ENCODE measurements at places on chromosomes 1 and 21.

DNA sequence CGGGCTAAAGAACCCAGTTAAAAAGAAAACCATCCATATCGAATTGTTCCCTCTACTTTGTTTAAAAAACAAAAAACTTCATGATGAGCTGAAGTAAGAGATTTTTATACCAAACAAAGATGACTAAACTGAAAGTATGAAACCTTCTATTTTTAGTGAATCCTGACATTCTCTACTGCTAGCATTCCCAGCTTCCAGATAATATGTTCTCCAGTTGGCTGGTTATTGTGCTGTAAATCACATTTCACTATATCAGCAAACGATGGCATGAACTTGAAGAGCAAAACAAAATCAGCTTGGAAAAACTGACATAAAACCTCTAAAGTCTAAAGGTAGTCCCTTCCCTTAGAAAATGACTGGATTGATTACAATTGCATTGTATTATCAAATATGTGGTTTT lies 68.1 kb upstream of the APP start:
- no peak for DNase-seq

DNA sequence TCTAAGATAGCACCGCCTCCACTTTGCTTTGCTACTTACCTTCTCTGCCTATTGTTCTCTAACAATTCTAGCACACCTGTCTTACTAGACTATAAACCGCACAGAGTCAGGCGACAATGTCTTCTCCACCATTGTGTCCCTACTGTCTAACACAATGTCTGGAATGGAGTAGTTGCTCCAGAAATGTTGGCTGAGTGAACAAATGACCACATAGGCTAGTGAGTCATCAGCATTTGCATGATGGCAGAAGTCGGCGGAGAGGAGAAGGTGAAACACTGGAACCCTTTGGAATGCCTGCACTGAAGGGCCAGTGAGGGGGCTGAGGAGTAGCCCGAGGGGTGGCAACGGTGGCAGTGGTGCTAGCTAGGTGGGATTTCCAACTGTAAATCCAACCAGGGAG lies 14.0 kb upstream of the PABPC4 start:
- no peak for DNase-seq

- DNase-seq: no peak
Measured at GRCh38 chr1:171290621-171291020, 23.4 kb upstream of the FMO4 start.

- DNase-seq: no peak
Measured at GRCh38 chr1:112169517-112169916, 180.0 kb upstream of the KCND3 start.

DNA sequence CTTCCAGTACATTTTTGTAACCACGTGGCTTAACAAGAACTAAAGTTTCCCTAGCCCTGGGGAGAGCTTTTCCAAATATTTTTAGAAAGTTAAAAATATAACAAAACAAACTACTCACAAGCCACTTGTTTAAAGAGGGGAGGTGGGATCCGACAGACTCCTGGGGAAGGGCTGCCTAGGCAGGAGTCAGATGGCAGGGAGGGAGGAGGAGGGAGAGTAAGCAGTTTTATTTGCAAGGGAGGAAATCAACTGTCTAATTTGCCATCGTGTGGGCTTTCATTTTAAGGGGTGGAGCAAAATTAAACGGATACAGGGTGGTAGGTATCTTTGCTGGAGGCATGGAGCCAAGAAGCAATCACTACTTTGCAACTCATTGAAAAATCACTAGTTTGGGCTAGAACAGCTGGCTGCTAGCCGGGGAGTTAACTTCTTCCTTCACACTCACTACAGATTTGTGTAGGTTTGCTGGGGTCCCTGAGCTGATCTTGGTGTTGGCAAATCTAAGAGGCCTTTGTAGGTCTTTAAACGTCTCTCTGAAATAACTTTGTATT lies 8.8 kb downstream of the BARHL2 start:
- DNase-seq: no peak

- no peak for DNase-seq
Measured at GRCh38 chr1:243343970-243344937, 88.4 kb downstream of the SDCCAG8 start.

GRCh38 chr1:24702511-24703293 lies 42.5 kb upstream of the CLIC4 start:
- no peak for DNase-seq

- DNase-seq: no peak
Measured at GRCh38 chr1:42765269-42765668, 1.6 kb downstream of the P3H1 start.

DNA sequence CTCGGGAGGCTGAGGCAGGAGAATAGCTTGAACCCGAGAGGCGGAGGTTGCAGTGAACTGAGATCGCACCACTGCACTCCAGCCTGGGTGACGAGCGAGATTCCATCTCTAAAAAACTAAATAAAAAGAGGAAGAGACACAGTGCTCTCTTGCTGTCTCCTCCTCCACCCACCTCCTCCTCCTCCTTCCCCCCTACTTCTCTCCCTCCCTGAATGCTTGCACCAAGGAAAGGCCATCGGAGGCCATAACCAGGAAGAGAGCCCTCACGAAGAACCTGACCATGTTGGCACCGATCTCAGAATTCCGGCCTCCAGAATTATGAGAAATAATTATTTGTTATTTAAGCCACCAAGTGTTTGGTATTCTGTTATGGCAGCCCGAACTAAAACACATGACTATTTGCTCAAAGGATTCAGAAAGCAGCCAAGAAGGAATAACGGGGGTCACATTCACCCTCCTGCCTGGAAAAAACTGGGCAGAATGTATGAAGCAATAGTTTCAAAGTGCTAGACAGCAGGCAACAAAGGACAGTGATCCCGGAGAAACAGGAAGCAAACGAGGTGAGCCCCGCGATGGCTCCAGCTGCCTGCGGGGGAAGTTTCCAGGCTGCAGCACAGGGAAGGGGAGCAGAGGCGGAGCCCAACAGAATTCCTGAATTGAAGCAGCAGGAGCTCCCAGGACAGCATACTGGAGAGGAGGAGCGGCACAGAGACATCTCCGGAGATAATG lies 35.8 kb downstream of the LDLRAD1 start:
- DNase-seq: no peak

DNA sequence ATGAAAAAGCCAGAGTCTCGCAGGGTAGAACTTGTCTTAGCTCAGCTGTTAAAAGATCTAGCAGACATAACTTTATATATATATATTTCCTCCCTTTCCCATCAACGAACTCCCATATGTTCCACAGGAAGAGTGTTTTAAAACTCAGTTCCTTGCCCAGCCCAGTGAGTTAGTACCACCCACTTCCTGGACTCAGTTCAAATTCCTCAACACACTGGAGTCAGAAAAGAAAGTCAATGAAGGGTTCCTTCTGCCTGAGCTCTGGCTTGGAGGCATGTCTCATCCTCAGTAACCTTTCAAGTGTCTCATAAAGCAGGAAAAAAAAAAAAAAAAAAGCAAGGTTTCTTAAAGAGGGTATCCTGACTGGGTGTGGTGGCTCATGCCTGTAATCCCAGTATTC lies 15.6 kb downstream of the TPM3 start:
- no peak for DNase-seq

GRCh38 chr1:60867782-60868181 lies 214.6 kb upstream of the NFIA start:
- DNase-seq: no peak

DNA sequence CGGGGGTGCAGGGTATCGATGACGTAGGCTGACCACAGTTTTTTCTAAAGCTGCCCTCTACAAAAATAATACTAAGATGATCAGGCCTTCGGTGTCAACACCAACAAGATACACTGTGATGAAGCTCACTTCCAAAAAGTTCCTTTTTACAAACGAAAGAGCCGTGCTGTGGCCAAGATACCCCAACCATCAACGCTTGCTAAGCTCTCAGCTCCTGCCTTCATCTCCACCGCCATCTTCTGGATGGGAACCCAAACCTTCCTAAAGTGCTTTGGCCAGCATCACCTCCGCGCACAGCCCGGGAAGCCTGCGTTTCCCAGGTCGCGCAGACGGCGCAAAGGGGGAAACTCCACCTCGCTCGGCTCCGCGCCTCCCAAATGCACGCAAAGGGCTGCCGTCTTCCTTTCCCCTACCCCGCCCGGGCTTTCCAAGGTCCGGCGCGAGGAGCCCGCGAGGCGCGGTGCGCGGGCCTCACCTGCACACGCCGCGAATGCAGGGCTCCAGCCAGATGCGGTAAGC lies 541 bp downstream of the USP48 start:
- peak; percentile 25 for DNase-seq

DNA sequence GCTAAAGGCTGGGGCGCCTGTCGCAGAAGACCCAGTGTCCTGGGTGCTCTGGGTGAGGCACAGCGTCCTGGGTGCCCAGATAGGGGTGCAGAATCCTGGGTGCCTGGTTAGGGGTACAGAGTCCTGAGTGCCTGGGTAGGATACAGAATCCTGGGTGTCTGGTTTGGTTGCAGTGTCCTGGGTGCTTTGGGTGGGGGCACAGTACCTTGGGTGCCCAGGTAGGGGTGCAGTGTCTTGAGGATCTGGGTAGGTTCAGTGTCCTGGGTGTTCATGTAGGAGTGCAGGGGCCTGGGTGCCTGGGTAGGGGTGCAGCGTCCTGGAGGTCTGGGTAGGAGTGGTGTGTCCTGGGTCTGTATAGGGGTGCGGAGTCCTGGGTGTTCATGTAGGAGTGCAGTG lies 178.7 kb downstream of the CAMTA1 start:
- DNase-seq: no peak

- no peak for DNase-seq
Measured at GRCh38 chr1:170586321-170587252, 54.6 kb downstream of the GORAB start.

DNA sequence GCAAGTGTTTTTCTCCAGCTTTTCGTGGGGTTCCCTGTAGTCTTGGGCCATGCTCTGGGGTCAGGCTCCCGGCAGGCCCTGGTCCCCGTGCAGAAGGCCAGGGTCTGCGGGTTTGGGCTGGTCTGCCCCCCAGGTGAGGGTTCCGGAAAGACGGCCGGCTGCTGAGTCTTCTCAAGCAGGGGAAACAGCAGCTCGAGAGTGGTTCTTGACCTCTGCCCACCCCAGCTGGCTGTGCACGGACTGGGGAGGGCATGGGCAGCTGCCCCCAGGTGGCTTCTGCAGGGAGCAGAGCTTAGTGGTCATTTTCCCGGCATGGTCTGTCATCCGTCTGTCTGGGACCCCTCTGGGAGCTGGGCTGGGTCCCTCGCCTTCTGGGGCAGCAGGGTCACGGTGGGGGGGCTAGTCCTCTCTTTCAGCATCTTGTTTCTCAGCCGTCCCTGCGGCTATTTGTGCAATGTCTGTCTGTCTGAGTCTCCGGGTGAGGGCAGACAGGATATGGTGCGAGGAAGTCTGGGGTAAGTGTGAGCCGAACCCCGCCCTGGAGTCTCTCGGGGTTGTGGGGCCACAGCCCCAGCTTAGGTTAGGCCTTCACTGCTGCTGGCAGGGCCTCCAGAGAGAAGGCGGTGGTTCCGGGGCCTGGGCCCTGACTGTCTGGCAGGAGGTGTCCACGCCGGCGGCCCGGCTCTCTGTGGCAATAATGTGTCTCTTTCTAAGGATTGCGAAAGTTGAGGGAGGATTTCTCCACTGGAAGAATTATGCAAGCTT lies 6.1 kb downstream of the SKI start:
- peak; percentile 79 for DNase-seq
